ENCODE measurements at places on chromosomes 6 and 20. TPM values are rescaled to one million over a fixed set of nuclear protein-coding genes. Genes with fewer than 3 reads are reported as not detected.

The OGFR gene
- 43.6 TPM for total RNA-seq

The LAMA4 gene
- 444 TPM for total RNA-seq

The ESR1 gene
- 0.13 TPM for total RNA-seq

The DNAH8 gene
- total RNA-seq = 0.07 TPM

The HCRTR2 gene
- not detected for total RNA-seq

The DSP gene
- 0.22 TPM for total RNA-seq

The SLC13A3 gene
- 0.43 TPM for total RNA-seq

The SPATS1 gene
- not detected for total RNA-seq

The CLPSL1 gene
- total RNA-seq = not detected

The PLCB1 gene
- 74.5 TPM for total RNA-seq

The SAMD3 gene
- total RNA-seq = not detected

The TAAR8 gene
- not detected for total RNA-seq

The TRIM38 gene
- total RNA-seq = 12.3 TPM

The SLC17A9 gene
- 19.2 TPM for total RNA-seq

The CLIC5 gene
- total RNA-seq = under 0.01 TPM

The UBE2J1 gene
- total RNA-seq = 114 TPM

The PACSIN1 gene
- not detected for total RNA-seq

The TGM2 gene
- total RNA-seq = 440 TPM

The COL12A1 gene
- 16.1 TPM for total RNA-seq

The MAK gene
- 0.07 TPM for total RNA-seq

The ZNF165 gene
- total RNA-seq = 0.27 TPM

The TUBB2B gene
- total RNA-seq = 2.0 TPM

The TINAG gene
- not detected for total RNA-seq

The RPS6KA2 gene
- total RNA-seq = 107 TPM

The TREML2 gene
- total RNA-seq = not detected

The GRIK2 gene
- total RNA-seq = not detected

The CFAP206 gene
- total RNA-seq = 0.53 TPM

The NOX3 gene
- not detected for total RNA-seq

The LIME1 gene
- 3.6 TPM for total RNA-seq

The C20orf96 gene
- 3.2 TPM for total RNA-seq

The NT5E gene
- 149 TPM for total RNA-seq

Measured in thoracic aorta endothelial cell (primary cell).